ENCODE measurements at places on chromosomes 13 and 19.

DNA sequence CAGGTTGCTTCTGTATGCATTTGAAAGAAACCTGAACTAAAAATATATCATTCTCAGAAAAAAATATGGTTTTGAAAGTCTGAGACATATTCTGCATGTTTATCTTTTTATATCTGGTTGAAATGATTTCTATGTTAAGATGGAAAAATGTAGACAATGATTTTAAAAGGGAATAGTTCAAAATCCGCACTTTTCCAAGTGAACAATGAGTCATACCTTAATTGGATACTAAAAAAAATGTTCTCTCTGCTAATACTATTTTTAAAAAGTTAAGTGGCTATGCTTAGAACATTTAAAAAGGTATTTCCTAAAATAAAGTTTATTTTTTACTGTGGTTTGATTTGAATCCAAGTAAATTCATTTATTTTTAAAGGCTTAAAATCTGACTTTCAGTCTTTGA, 801.4 kb downstream of the SLITRK6 start:
- DNase-seq = no peak

GRCh38 chr19:39607021-39607420, 4.7 kb downstream of the LGALS13 start:
- no peak for DNase-seq

- no peak for DNase-seq
These were observed 734.9 kb upstream of the PCDH9 start for GRCh38 chr13:67964986-67965385.

DNA sequence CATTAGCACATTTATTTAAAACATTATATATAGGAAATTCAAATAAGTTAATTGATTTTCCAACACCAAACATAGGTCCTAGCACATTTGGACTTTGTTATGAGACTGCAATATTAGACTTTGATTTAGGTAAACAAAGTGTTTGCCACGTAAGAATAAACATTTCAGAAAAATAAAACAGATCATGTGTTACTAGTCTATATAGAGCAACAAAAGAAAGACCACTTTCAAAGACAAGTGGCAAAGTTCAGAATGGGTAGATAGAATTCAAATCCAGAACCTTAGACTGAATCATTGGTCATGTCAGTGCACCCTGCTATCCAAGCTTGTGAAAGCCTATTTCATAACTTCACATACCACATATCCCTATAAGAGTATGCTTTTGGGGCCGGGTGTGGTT, 66.7 kb upstream of the PRR20A start:
- no peak for DNase-seq

- no peak for DNase-seq
These were observed 142.5 kb downstream of the SLC7A1 start for GRCh38 chr13:29452773-29453616.

DNA sequence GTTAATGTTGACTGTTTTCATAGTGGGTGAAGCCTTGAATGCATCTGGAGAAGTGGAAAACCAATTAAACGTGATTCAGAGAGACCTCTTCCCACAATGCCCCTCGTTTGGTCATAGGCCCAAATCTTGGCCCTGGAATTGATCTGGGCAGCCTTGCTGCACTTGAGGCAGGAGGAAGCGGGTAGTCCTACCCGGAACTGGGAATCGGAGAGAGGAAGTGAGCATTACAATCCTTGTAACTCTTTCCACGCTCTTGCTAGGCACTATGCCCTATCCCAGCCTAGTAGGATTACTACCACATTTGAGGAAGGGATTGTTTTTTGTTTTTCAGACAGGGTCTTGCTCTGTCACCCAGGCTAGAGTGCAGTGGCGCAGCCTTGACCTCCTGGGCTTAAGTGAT, 3.6 kb downstream of the KCNK6 start:
- no peak for DNase-seq

DNA sequence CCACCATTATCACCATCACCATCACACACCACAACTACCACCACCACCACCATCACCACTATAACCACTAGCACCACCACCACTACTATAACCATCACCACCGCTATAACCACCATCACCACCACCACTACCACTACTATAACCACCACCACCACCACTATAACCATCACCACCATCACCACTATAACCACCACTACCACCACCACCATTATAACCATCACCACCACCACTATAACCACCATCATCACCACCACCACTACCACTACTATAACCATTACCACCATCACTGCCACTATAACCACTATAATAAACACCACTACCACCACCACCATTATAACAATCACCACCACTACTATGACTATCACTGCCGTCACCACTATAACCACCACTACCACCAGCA, 173.2 kb downstream of the DCLK1 start:
- no peak for DNase-seq

DNA sequence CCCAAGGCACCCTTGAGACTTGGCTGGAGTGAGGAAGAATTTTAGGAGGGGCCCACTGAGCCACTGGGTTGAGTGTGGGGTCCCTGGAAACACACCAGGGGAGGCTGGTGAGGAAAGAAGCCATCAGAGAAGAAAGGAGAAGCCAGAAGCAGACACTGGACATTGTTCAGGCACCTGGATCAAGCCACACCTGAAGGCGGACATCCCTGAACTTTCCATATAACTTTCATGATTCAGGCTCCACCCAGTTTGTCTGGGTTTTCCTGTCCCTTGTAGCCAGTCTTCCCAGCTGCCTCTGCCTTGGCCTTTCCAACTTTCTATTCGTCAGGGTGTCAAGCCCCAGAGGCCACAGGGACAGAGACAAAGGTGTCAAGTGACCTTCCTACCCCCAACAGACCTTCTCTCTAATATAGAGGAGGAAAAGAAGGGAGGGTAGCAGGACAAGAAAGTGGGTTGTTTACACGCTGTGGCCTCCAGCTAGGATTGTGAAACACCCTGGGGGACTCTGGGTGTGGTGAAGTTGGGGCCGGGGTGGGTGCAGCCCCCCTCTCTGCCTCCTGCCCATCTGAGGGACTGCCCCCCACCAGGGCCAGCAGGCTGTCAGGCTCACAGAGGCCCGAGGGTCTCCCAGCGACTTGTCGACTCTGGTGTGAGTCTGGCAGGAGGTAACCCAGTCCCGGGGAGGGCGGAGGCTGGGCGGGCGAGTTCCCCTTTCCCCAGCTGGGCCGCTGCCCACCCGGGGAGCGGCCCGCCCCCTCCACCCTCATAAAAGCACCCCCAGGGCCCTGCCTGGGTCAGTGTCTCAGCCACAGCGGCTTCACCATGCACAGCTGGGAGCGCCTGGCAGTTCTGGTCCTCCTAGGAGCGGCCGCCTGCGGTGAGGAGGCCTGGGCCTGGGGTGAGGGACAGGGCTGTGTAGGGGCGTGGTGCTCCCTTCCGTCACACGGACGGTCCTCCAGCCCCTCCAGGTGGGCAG, at the start of gene CFD:
Gene CFD (plus strand): TSS at position 797 of the 976 bp plus-strand sequence. CDS start 26 bp downstream, at position 823.
- DNase-seq = no peak

DNA sequence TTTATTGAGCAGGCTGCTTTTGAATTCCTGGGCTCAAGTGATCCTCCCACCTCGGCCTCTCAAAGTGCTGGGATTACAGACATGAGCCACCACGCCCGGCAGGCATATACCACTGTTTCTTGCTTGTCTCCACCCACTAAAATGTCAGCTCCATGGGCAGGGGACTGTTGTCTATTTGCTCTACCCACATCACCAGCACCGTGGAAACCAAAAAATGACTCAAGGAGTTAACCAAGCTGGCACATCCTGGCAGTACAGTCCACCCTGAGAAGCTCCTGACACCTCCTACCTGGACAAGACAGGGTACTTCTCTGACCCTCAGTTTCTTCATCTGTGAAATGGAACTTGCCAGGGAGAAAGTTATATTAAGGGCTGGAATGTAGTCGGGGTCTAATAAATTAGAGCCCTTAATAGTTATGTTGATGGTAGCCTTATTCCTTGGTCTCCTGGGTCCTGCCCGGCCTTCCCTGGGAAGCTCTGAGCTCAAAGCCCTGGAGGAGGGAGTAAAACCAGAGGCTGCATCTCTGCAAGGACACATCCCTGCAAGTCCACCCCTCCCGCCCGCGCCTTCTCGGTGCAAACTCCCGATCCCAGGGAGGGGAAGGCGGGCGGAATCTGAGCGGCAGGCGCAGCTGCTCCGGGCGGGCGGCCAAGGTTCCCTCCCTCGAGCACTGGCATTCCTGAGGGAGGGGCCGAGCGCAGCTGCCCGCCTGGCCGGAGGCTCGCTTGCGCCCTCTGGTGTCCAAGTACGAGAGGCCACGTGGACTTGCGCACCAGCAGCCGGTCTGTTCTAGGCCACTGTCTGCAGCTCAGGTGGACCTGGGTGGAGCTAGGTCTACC, 14.1 kb downstream of the RDH8 start:
- peak; percentile 56 for DNase-seq

DNA sequence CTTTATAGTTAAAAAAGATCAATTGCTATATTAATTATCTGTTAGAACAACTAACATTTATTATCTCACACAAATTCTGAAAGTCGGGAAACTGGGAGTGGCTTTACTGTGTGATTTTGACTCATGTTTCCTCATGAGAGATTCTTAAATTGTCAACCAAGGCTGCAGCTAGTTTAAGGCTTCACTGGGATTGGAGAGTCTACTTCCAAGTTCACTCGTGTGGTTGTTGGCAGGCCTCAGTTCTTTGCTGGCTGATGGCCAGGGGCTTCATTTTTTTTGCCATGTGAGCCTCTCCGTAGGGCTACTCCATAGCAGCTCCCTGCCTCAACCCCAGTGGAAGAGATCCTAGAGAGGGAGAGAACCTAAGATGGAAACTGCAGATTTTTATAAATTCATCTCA, 24.5 kb upstream of the LPAR6 start:
- no peak for DNase-seq

DNA sequence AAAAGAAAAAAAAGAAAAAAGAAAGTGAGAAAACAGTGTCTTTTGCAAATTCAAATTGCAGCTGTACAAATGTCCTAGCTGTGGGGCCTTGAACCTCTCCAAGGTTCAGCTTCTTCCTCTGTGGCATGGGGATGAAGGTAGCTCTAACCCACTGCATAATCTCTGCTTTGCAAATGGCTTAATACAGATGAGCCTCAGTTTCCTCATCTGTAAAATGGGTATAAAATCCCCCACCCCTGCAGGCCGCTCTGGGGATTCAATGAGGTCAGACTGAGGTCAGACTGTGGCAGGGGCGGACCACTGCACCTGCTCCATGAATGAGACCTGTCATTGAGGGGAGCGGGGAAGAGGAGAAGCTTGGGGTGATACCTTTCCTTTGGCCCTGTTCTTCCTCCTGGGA, 5.8 kb downstream of the DPF1 start:
- DNase-seq = no peak

GRCh38 chr13:105445796-105446195, 1089.7 kb downstream of the EFNB2 start:
- DNase-seq = no peak

GRCh38 chr19:33071887-33072286, 7.2 kb upstream of the RHPN2 start:
- DNase-seq = no peak

- DNase-seq = peak; percentile 74
These were observed 4.0 kb upstream of the GRIN3B start for GRCh38 chr19:996051-996838.

- no peak for DNase-seq
These were observed 65.2 kb downstream of the KLF2 start for GRCh38 chr19:16389848-16390247.

DNA sequence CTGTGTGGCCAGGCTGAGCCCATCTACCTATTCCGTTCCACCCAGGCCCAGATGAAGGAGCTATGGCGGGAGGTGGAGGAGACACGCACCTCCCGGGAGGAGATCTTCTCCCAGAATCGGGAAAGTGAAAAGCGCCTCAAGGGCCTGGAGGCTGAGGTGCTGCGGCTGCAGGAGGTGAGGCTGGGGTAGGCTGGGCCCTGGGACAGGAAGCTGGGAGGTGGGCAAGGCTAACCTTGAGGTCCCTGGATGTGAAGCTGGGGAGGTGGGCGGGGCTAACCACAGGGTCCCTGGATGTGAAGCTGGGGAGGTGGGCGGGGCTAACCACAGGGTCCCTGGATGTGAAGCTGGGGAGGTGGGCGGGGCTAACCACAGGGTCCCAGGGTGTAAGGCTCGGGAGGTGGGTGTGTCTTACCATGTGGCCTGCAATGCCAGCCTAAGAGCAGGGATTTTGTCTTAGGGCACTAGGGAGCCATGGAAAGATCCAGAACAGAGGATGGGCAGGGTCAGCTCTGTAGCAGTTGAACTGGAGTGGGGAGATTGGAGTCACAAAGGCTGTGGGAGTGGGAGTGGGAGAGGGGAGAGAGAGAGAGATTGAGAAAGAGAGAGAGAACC, 36.9 kb downstream of the KCNC3 start:
- no peak for DNase-seq

DNA sequence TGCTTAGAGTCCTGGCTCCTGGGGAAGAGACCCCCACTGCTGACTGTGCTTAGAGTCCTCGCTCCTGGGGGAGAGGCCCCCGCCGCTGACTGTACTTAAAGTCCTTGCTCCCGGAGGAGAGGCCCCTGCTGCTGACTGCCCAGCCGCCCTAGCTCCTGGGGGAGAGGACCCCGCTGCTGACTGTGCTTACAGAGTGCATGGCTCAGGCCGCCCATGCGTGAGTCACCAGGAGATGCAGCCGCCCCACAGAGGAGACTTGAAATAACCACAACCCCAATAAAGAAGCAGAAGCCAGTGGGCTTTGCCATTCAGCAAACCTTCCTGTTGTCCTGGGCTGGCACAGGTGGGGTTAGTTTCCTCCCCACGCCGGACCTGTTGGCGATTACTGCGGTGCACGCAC, 79.2 kb upstream of the C13orf46 start:
- DNase-seq = no peak

DNA sequence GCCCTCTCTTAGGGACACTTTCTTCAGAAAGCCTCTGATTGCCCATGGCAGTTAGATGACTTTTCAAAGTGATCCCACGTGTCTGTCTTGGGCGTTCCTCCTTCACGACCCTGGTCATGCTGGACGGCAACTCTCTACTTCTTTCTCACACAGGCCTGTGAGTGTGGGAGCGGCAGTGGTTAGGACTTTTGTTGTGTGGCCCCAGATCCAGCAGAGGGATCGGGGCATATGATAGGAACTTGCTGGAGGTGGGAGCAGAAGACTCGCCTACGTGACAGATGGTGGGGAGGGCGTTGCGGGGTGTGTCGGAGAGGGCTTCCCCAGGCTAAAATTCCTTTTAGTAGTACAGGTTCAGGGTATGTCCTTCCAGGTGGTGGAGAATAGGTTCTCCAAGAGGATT, 289.5 kb upstream of the MAB21L1 start:
- DNase-seq = no peak
